Activated naive CD8-positive, alpha-beta T cell treated with anti-CD3 and anti-CD28 coated beads, Interleukin-2, amount 10 ng/mL, durations not matched to agents 7 days and 5 days (primary cell): ENCODE measurements at places on chromosomes 5 and 9. TPM values are rescaled to one million over a fixed set of nuclear protein-coding genes. Genes with fewer than 3 reads are reported as not detected.

GRCh38 chr5:167412556-167412955 is 878.9 kb upstream of the WWC1 start:
- H3K27me3 ChIP-seq, result no peaks in the 10 kb centered on the region
- H3K36me3 ChIP-seq, result no peaks in the 10 kb centered on the region
- no peak overlapping the region for H3K27ac ChIP-seq
- H3K4me1 ChIP-seq, result no peaks in the 10 kb centered on the region
- no peak overlapping the region for H3K4me3 ChIP-seq

- H3K4me1 ChIP-seq, result peaks cover 61% of the 10 kb centered on the region
- peak overlapping the region; percentile 98 for H3K4me3 ChIP-seq
- peak overlapping the region; percentile 98 for H3K27ac ChIP-seq
- DNase-seq, result peak; percentile 70
- peaks cover 5% of the 10 kb centered on the region for H3K36me3 ChIP-seq
Observed at GRCh38 chr5:131252824-131253171, 11.1 kb upstream of the CDC42SE2 start.

DNA sequence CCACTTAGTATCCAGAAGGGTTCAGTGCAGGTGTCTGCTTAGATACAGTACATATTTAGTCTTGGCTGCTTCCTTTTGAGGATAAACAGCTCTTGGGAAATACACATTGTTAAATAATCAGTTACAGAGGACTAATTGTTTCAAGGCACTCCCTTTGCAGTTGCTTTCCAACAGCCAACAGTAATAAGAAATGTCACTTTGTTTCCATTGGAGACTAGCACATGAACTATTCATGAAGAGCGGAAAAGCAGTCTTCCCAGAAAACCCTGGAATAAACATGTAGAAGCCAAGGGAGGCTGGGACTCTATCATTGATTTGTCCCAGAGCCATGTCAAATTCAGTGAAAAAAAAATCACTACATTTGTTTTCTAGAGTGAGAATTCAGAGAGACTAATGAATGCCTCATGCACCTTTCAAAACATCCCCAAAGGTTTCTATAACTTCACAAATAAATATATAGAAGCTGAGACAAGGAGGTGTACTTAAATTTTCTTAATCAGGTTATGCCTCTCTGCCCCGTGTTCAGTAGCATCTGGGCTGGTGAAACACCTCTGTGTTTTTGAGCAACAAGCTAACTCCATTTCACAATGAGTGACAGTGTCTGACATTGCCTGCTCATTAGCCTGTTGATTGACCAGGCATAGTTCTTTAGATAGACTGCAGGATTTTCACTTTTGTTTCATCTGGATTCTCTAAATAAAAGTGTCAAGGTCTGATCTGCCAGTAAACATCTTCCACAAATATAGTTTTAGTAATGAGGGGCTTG is 271.5 kb downstream of the ARRDC3 start:
- no peak for DNase-seq
- no peak overlapping the region for H3K27ac ChIP-seq
- H3K4me3 ChIP-seq, result no peak overlapping the region
- H3K27me3 ChIP-seq, result peaks cover 14% of the 10 kb centered on the region
- peaks cover 8% of the 10 kb centered on the region for H3K4me1 ChIP-seq

- H3K36me3 ChIP-seq, result peaks cover 47% of the 10 kb centered on the region
- no peaks in the 10 kb centered on the region for H3K4me1 ChIP-seq
- DNase-seq, result no peak
- no peaks in the 10 kb centered on the region for H3K27me3 ChIP-seq
Observed at GRCh38 chr5:33476992-33477391, 36.2 kb downstream of the TARS1 start.

- H3K4me1 ChIP-seq, result peaks cover 3% of the 10 kb centered on the region
- H3K27ac ChIP-seq, result no peak overlapping the region
- peaks cover 26% of the 10 kb centered on the region for H3K27me3 ChIP-seq
- H3K4me3 ChIP-seq, result no peak overlapping the region
- no peak for DNase-seq
Observed at GRCh38 chr5:97088774-97089148, 53.6 kb downstream of the LIX1 start.

DNA sequence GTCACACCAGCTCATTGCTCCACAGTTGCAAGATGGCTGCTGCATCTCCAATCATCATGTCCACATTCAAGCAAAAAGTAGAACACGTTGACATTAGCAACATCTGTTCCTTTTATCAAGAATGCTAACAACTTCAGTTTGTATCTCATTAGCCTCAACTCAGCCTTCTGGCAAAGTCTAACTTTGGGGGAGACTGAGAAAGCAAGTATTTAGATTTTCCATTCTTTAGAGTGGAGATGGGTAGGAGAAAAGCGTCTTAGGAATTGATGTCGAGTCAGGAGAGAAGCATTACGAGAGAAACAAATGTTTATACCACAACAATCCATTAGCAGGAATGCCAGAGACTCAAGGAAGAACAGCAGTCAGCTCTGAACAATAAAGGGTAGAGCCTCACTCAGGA is 446.3 kb downstream of the ENC1 start:
- no peaks in the 10 kb centered on the region for H3K4me1 ChIP-seq
- no peak overlapping the region for H3K4me3 ChIP-seq
- H3K27ac ChIP-seq, result no peak overlapping the region
- no peaks in the 10 kb centered on the region for H3K36me3 ChIP-seq

GRCh38 chr5:130251931-130252330 is 347.7 kb downstream of the CHSY3 start:
- no peak overlapping the region for H3K27ac ChIP-seq
- H3K4me1 ChIP-seq, result no peaks in the 10 kb centered on the region
- no peak for DNase-seq
- H3K27me3 ChIP-seq, result no peaks in the 10 kb centered on the region
- H3K4me3 ChIP-seq, result no peak overlapping the region
- no peaks in the 10 kb centered on the region for H3K36me3 ChIP-seq

DNA sequence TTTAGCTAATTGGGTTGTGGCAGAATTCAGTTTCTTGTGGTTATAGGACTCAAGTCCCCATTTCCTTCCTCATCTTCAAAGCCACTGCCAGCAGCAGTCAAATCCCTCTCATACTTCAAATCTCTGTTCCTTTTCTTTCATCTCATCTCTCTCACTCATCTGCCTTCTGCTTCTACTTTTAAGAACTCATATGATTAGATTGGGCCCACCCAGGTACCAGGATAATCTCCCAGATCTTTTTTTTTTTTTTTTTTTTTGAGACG is 8.0 kb upstream of the REEP5 start:
- H3K4me1 ChIP-seq, result peaks cover 46% of the 10 kb centered on the region
- no peak for DNase-seq
- H3K36me3 ChIP-seq, result peaks cover 7% of the 10 kb centered on the region
- H3K27me3 ChIP-seq, result no peaks in the 10 kb centered on the region
- H3K4me3 ChIP-seq, result peak overlapping the region; percentile 70
- peak overlapping the region; percentile 88 for H3K27ac ChIP-seq

Gene PCDHAC2
- total RNA-seq, result not detected

Gene KIF4B
- total RNA-seq, result not detected

Gene EIF4E1B
- not detected for total RNA-seq

Gene S1PR3
- total RNA-seq, result 0.06 TPM

Gene ADAMTS13
- total RNA-seq, result 3.5 TPM

Gene IFNA13
- total RNA-seq, result not detected

Gene TSC1
- total RNA-seq, result 38.5 TPM
